HT-29 (cell line): ENCODE measurements at places on chromosomes 4 and X. TPM values are rescaled to one million over a fixed set of nuclear protein-coding genes. Genes with fewer than 3 reads are reported as not detected.

Gene RAB41
- not detected in 2 replicates for total RNA-seq

Gene FGA
- total RNA-seq, result not detected in 2 replicates

Gene SMIM20
- 19.4 and 22.5 TPM in 2 replicates for total RNA-seq

Gene FRMD7
- total RNA-seq, result not detected in 2 replicates

Gene PAGE4
- not detected in 2 replicates for total RNA-seq
